NCI-H187 (cell line): ENCODE measurements at places on chromosomes 13 and 19.

DNA sequence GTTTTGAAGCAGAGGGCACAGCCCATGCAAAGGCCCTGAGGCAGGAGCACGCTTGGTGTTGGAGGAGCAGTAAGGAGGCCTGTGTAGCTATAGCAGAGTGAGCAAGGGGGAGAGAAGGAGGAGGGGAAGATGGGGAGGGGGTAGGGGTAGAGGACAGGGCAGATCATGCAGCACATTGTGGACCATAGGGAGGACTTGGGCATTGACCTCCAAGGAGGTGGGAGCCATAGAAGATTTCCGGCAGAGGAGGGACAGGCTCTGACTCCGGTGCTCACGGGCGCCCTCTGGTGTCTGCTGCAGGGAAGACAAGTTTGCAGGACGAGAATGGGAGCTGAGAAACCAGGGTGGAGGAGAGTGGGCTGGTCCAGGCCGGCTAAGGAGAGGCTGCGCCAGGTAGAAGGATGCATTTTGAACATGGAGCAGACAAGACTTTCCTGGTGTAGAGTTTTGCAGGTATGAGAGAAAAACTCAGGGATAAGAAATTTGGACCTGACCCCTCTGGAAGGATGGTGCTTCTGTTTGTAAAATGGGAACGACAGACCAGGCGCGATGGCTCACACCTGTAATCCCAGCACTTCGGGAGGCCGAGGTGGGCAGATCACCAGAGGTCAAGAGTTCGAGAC lies 13.7 kb upstream of the CREB3L3 start:
- peak; percentile 23 for DNase-seq

DNA sequence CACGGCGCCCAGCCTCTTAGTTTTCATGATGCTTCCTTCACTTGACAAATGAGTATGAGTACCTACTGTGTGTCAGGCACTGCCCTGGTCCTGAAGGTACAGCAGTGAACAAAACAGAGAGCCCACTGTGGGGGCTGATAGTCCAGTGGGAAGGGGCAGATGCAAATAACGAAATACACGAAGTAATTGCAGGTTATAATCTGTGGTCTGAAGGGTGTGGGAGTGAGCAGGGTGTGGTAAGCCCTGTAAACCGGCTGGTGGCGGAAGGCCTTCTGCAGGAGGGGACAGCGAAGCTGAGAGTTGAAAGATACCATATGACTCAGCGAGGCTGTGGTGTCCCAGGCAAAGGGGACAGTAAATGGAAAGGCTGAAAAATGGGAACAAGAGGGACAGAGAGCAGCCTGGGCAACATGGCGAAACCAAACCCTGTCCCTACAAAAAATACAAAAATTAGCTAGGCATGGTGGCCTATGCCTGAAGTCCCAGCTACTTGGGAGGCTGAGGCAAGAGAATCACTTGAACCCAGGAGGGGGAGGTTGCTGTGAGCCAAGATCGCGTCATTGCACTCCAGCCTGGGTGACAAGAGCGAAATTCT lies 60.5 kb downstream of the MAP4K1 start:
- no peak for DNase-seq

DNA sequence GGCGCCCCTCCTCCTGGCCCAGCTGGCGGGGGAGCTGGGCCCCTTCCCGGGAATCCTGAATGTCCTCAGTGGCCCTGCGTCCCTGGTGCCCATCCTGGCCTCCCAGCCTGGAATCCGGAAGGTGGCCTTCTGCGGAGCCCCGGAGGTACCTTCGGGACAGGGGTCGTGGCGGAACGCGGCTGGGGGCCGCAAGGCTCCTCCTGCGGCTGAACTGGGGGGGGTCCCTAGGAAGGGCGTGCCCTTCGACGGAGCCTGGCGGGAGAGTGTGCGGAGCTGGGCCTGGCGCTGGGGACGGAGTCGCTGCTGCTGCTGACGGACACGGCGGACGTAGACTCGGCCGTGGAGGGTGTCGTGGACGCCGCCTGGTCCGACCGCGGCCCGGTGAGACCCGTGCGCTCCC lies 8.6 kb downstream of the ALDH16A1 start:
- no peak for DNase-seq

DNA sequence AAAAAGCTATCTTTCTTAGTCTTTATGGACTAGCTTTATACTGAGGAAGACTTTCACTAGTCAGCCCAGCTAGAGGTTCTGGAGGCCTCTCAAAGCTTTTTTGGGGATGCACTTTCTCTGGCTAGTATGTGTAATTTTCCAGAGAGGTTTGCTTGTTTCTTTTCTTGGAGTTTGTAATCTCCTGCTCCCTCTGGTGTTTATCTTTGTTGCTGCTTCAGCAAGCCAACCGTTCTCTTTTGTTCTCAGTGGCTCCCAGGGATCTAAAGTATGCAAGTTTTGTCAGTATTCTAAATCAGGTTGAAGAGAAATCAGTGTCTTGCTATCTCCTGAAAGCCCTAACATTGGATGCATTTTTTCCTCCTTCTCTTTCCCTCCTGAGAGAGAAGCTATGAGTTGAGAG lies 121.1 kb upstream of the MYO16 start:
- DNase-seq, result no peak

- no peak for DNase-seq
These were observed 431 bp downstream of the FUT3 start for GRCh38 chr19:5850743-5851293.

DNA sequence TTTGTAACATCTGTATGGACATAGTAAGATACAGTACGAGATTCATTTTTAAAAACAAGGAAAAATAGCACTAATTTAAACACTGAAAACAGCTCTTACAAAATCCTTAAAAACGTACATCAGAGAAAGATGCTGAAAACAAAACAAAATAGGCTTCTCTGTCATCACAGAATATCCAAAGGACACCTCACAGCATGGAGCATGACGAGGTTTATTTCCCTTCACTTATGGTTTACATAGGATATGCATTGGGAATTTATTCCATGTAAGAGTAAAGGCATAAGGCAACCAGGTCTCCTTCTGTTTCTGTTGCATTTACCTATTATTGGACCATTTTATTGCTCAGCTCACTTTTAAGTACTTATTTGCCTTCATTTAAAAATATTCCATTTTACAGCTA lies 3.0 kb downstream of the KCTD12 start:
- DNase-seq, result no peak

DNA sequence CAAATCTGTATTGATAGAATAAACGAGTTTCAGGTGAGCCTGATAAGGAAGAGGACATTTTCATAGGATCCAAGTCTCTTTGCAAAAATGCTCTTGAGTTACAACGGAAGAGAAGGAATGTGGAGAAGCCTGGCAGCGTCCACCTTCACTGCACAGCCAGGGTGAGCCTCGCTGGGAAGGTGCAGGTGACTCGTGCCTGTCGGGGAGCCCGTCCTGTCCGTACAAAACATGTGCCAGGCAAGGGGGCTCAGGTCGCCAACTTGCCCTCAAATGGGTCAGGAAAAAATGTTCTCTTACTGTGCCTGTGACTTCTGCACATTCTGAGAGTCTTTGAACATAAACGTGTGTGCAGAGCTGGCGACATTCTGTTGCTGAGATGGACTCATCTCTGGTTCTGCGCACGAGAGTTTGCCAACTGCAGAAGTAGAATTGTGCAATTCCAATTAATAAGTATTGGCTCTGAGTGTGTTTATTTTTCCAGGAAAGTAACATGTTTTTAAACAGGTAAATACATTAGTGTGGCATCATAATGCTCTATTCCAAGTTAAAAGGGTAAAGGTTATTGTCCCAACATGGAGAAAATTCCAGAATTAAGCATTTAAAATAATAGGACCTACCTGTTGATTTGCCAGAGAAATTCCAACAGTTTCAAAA lies 28.6 kb downstream of the NAXD start:
- no peak for DNase-seq

GRCh38 chr13:112477070-112477619 lies 101.0 kb downstream of the SPACA7 start:
- no peak for DNase-seq

- no peak for DNase-seq
These were observed 866 bp upstream of the ZSWIM4 start for GRCh38 chr19:13794398-13794756.

- no peak for DNase-seq
These were observed 127.6 kb upstream of the RFC3 start for GRCh38 chr13:33690354-33690753.

GRCh38 chr13:20340759-20341171 lies 108.6 kb upstream of the GJB6 start:
- DNase-seq, result no peak

- DNase-seq, result no peak
These were observed 143.5 kb downstream of the SLC7A1 start for GRCh38 chr13:29451976-29452375.

GRCh38 chr13:35474496-35475211 lies 1.8 kb downstream of the MAB21L1 start:
- DNase-seq, result no peak

GRCh38 chr19:55118401-55118991 lies 1.1 kb upstream of the PPP1R12C start:
- DNase-seq, result no peak

DNA sequence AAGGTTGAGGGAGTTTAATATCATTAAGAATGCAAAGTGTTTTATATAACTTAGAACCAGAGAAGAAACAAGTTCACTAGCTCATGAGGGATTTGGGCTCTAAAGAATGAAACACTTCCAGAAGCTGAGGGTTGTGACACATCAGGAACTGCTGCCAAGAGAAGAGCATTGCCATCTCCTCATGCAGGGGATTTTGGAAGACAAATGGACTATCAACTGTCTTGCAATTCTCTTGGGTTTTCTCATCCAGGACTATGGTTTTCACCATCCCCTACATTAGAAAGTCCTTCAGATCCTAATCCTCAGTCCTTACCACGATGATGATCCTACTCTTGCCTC lies 59.7 kb upstream of the KL start:
- DNase-seq, result no peak

DNA sequence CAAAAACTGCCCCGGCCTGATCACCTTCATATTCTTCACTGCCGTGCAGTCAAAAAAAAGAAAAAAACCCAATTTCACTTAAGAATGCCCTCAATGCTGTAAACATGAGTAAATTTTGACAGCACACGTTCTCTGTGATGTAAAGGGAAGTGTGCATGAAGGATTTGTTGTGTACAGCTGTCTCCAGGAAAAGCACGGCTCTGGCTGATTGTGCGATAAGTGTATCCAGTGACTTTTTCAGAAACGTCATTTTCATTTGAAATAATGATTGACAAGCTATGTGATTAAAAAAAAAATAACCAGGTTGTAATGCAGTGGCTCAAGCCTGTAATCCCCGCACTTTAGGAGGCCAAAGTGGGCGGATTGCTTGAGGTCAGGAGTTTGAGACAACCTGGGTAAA lies 39.6 kb downstream of the ANKRD10 start:
- DNase-seq, result no peak

- DNase-seq, result no peak
These were observed 11.0 kb upstream of the CCL25 start for GRCh38 chr19:8041531-8041931.

GRCh38 chr19:37902668-37903067 lies 3.7 kb downstream of the WDR87 start:
- peak; percentile 84 for DNase-seq

DNA sequence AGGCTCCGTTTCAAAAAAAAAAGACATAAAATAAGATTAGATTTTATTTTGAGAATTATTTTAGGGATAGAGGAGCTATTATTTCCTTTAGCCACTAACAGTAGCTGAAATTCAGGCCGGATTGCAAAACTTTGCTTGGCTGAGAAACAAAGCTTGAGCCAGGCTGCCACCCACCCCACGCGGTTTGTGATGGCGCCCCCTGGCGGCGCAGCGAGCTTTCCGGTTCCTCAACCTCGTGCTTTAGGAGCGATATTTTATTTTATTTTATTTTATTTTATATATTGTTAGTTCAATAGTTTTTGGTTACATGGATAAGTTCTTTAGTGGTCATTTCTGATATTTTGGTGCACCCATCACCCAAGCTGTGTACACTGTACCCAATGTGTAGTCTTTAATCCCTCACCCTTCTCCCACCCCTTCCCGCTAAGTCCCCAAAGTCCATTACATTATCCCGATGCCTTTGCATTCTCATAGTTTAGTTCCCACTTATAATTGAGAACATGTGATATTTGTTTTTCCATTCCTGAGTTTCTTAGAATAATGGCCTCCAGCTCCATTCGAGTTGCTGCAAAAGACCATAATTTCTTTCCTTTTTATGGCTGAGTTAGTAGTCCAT lies 19.8 kb upstream of the CEACAM4 start:
- no peak for DNase-seq

- DNase-seq, result no peak
These were observed 25.9 kb downstream of the COMP start for GRCh38 chr19:18765224-18765623.

DNA sequence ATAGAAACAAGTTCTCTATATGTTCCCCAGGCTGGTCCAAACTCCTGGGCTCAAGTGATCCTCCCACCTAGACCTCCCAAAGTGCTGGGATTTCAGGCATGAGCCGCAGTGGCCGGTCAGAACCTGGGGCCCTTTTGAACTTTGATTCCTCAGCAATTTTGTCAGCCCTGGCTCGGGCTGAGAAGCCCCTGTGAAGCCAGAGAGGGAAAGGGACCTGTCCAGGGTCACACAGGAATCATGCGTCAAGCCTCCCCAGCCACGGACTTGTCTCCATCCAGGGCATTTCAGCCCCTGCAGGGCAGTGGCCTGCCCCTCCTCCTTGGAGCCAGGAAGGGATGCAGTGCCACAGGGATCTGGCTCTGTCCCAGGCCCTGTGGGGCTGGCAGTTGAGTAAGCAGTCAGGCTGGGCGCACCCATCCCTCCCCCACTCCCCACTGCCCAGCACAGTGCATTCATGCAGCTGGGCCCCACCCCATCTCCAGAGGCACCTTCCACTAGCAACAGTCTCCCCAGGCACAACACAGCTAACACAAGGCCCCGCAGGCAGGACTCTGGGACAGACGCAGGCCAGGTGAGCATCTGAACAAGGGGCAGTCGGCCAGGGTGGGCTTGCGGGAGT lies at the start of gene CAPS:
TSS of gene CAPS (plus strand) at position 516 of the 619 bp plus-strand sequence. CDS start 153 bp downstream, outside the sequence.
- DNase-seq, result no peak

- no peak for DNase-seq
These were observed 65.0 kb upstream of the GTF2F2 start for GRCh38 chr13:45055198-45055901.

DNA sequence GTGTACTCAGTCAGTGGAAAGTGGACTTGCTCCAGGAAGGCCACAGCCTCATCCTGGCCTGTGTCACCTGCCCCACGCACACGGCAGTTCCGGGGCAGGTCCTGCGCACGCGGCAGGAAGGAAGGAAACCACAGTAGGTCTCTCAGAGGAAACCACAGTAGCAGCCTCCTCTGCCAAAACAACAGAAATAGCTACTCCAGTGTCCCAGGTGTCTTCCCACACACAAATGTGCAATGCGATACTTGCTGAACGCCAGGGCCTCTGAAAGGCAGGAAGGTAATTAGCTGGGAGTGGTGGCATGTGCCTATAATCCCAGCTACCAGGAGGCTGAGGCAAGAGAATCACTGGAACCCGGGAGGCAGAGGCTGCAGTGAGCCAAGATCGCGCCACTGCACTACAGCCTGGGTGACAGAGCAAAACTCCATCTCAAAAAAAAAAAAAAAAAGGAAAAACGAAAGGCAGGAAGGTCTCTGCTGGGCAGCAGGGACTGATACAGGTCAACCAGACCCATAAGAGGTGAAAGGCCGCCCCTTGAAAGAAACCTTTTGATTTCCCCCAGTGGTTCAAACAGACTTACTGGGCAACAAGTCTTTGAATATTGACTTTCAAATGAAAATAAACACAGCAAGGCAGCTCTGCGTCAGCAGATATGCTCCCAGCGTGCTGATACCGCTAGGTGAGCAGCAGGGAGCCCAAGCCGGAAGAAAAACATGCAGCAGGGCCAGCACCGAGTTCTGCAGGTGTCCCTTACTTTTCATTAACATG lies 49.5 kb downstream of the CRYL1 start:
- no peak for DNase-seq

- no peak for DNase-seq
These were observed 143.5 kb upstream of the UBL3 start for GRCh38 chr13:29993716-29994488.
